ENCODE measurements at places on chromosomes 1 and 21.

GRCh38 chr1:96296991-96297390, 424.6 kb upstream of the PTBP2 start:
- no peak for DNase-seq

- no peak for DNase-seq
Observed at GRCh38 chr1:96222701-96223100, 498.9 kb upstream of the PTBP2 start.

DNA sequence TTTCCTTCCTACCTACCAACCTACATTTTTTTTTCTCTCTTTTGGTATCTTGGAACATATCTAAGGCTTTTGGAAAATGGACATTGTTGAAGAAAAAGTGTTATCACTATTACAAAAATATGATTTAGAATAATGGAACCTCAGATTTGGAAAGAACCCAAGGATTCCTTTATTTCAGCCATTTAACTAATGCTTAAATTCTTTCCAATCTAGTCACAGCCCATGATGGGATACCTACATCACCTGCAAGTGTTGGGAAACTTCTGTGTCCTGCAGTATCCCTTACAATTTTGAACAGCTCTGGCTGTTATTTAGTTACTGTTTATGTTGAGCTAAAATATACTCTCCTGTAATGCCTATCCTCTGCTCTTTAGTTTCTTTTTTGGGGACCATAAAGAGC, 22.3 kb upstream of the APOBEC4 start:
- no peak for DNase-seq

GRCh38 chr1:15762546-15762945, 4.0 kb downstream of the FBLIM1 start:
- no peak for DNase-seq

GRCh38 chr1:7403265-7404045, 367.6 kb upstream of the VAMP3 start:
- DNase-seq = no peak

- DNase-seq = no peak
Observed at GRCh38 chr1:81545734-81546133, 255.0 kb upstream of the ADGRL2 start.

DNA sequence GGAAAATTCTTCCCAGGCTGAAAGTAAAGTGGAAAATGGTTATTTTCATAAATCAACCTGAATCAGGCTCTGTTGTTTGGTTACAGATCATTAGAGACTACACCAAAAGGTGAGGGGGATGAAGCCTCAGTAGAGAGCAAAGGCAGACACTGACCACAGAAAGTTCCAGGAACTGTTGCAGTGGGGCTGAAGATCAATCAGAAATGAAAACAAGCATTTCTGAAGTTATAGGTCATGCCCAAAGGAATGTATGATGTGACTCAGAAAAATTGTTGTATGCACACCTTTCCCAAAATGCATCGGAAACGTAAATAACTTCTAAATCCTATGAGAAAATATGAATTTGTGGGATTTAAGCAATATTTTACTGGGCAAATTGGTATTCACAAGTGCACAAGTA, 63.3 kb downstream of the FYB2 start:
- no peak for DNase-seq

DNA sequence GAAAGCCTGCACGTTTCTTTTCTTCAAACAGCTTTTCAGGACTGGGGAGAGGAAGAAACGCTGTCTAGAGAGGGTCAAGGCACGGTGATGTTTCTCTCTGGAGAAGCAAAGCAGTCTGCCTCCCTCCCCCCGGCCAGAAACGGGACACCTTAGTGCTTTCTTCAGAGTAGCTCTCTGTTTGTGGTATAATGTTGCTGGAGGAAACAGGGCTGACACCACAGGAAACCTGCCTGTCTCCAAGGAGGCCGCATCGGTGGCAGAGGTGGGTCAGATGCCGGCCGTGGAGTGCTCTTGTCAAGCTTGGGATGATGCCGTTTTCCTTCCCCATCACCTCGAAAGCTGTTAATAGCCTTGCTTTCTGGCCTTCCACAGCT, 139.4 kb downstream of the DHRS3 start:
- peak; percentile 41 for DNase-seq

- DNase-seq = peak; percentile 94
Observed at GRCh38 chr21:39379986-39380891, 31.4 kb upstream of the HMGN1 start.

DNA sequence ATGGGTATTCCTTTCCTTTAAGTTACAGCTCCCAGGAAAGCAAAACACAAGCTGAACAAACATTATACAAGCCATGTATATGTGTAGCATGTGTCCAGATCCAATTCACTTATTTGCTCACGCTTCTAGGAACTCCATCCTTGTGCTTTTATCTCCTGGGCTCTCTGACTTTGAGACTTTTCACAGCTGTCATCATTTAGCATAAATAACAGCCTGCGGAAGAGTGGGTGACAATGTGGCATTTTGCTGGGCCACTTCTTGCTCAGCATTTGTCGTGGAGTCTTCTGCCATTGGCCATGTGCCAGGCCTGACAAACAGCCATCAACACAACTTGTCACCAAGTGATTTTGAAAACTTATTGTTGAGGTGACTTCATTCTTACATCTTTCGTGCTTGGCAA, 164.3 kb downstream of the KIF26B start:
- no peak for DNase-seq

All from transverse colon (tissue), 4 donors.